ENCODE measurements at places on chromosomes 4 and X.

- DNase-seq, result no peak
Measured at GRCh38 chr4:117783716-117784115, 250.6 kb upstream of the NDST3 start.

- DNase-seq, result no peak
Measured at GRCh38 chr4:85968945-85969819, 390.7 kb downstream of the MAPK10 start.

DNA sequence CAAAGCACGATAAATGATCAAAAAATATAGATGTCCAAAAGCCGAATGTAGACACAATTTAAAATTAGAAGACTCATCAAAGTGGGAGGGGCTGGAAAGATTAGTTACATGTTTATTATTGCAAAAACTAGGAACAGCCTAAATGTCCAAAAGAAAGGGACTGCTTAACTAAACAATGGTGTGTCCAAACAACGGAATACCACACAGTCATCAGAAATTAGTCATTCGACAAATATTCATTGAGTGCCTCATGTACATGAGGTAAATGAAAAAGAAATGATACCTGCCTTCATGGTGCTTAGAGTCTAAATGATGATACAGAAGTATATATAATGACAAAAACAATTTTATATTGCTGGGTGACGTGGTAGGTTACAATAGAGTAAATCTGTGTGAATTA, 139.7 kb downstream of the MAML3 start:
- no peak for DNase-seq

DNA sequence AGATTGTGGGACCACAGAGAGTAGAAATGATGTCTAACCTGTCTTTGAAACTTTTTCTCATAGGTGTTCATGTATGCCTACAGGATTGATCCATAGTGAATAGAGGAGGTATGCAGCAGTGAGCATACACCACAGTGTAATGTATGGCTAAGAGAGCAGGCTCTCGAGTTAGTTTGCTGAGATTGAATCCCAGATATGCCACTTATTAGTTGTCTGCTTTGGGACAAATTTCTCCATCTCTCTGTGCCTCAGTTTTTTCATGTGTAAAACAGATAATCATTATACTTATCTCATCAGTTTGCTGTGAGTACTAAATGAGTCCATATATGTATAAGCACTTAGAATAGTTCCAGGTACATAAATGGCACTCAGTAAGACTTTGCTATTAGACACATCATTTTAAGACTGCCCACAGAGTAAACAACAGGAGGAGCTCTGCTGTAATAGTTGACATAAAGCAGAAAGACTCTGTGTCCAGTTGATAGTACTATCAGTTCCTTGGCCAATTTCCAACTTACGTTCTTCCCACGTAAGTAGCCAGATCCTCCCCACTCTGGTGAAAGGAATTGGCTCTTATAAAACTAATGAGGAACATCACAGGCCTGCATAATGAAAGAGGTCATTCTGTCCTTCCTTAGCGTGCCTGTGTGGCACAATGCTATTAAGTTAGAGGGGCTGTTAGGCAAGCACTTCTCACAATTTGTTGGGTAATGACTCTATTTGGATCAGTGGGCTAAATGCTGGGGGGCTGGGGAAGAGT, 20.7 kb upstream of the RNF150 start:
- DNase-seq, result no peak

DNA sequence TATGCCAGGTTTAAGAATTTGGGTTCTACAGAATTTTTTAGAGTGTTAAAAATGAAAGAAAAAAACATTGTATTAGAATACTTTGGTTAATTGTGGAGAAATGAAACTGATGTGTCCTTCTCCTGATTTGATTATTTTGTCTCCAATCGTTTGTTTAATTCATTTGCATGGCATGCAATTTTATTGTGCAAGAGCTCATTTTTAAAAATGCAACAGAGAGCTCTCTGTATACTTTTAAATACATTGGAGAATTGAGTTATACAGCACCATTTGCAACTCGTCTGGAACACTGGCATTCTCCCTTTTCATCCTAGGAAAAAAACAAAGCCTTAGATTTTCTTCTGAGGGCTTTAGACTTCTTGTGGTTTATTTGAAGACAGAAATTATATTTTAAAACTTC, 689 bp downstream of the EXOC1L start:
- no peak for DNase-seq

DNA sequence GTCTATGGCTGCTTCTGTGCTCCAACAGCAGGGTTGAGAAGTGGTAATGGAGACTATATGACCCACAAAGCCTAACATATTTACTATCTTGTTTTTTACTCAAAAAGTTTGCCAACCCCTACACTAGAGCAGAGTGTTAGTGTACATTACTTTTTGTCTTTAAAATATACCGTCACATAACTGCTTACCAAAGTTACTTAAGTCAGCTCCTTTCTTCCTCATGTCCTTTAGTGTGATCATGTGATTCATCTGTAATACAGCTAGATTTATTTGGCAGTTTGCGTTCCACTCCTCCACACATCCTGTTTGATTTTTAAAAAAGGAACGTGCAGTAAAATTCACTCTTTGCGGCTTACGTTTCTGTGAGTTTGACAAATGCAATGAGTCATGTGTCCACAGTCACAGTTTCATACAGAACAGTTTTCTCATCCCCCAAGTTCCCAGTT, 162.4 kb upstream of the GPRIN3 start:
- no peak for DNase-seq

GRCh38 chr4:76758290-76758882, 139.6 kb downstream of the SOWAHB start:
- DNase-seq, result no peak

GRCh38 chrX:76428243-76429130, 977 bp downstream of the MAGEE1 start:
- DNase-seq, result peak; percentile 36

GRCh38 chr4:26885912-26886274, 25.3 kb downstream of the STIM2 start:
- no peak for DNase-seq

GRCh38 chrX:24542756-24543155, 77.7 kb downstream of the PDK3 start:
- no peak for DNase-seq

GRCh38 chr4:150251752-150252190, 173.5 kb downstream of the DCLK2 start:
- no peak for DNase-seq

- no peak for DNase-seq
Measured at GRCh38 chr4:121360495-121360894, 20.3 kb downstream of the QRFPR start.

GRCh38 chrX:155874571-155875244, 6.4 kb upstream of the VAMP7 start:
- DNase-seq, result no peak

- no peak for DNase-seq
Measured at GRCh38 chr4:107312366-107312765, 276.3 kb upstream of the DKK2 start.

DNA sequence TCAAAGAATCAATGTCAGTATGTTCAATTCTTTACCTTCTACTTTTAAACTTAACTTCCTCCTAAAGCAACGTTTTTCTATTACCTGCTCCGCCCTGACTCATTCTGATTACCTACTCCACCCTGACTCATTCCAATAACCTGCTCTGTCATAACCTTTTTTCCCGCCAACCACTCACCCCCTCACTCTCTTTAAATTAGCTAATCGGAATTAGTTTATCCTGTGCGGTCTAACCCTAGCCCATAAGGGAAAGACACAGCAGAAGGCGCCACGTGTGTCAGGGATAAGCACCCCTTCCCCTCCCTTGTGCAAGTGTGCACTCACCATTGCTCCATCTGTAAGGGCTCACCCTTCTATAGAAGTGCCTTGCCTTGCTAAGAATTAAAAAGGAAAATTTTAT, 64.4 kb downstream of the EIF4E start:
- DNase-seq, result no peak

DNA sequence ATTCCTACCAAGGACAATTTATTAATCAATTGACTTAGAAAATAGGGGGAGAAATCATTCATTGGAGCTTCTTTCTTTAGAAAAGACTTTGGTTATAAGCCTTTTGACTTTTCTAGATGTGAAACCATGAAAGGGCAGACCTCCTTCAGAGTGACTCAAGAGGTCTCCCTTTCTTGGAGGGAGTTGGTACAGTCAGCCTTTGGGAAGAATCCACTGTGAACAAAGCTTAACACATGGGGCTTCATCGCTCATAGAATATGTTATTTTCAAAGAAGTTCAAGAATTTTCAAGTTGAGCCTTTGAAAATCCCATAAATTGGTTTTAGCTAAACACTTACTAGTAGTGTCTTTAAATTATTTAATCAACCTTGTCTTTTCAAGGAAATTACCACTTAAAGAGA, 28.0 kb downstream of the RIPPLY1 start:
- no peak for DNase-seq

- DNase-seq, result no peak
Measured at GRCh38 chrX:143319526-143319925, 197.7 kb downstream of the SPANXN3 start.

DNA sequence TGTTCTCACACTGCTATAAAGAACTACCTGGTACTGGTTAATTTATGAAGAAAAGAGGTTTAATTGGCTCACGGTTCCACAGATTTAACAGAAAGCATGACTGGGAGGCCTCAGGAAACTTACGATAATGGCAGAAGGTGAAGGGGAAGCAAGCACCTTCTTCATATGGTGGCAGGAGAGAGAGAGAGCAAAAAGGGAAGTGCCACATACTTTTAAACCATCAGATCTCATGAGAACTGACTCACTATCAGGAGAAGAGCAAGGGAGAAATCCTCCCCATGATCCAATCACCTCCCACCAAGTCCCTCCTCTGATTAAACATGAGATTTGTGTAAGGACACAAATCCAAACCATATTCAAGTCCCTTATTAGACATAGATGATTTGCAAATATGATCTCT, 12.3 kb upstream of the RAP2C start:
- no peak for DNase-seq

GRCh38 chrX:138875472-138875871, 164.0 kb upstream of the FGF13 start:
- DNase-seq, result no peak

- DNase-seq, result no peak
Measured at GRCh38 chr4:106314960-106315359, 1.0 kb downstream of the TBCK start.

- no peak for DNase-seq
Measured at GRCh38 chrX:146224442-146224841, 406.8 kb downstream of the SLITRK2 start.

- no peak for DNase-seq
Measured at GRCh38 chr4:127771535-127772275, 10.4 kb upstream of the HSPA4L start.

- DNase-seq, result no peak
Measured at GRCh38 chr4:47238667-47239066, 207.3 kb downstream of the GABRB1 start.

GRCh38 chrX:129984111-129984958, 1.9 kb downstream of the BCORL1 start:
- peak; percentile 55 for DNase-seq

- no peak for DNase-seq
Measured at GRCh38 chrX:51158231-51158630, 174.4 kb upstream of the NUDT10 start.

- DNase-seq, result no peak
Measured at GRCh38 chr4:115834441-115834840, 721.0 kb upstream of the NDST4 start.

DNA sequence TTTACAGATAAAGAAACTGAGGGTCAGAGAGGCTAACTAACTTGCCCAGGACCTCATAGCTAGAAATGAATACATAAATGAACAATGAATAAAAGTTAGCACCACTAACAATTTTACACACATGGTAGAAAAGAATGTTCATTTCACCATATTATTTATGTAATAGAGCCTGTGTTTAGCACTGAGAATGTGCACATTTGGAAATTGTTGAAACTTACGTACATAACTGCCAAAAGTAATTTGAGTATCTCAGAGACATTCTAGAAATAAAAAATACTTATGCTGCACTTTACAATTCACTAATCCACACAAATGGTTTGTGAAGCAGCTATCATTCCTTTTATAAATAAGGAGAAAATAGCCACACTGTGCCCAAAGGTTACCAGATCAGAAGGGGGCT, 9.9 kb downstream of the CASK start:
- DNase-seq, result no peak

DNA sequence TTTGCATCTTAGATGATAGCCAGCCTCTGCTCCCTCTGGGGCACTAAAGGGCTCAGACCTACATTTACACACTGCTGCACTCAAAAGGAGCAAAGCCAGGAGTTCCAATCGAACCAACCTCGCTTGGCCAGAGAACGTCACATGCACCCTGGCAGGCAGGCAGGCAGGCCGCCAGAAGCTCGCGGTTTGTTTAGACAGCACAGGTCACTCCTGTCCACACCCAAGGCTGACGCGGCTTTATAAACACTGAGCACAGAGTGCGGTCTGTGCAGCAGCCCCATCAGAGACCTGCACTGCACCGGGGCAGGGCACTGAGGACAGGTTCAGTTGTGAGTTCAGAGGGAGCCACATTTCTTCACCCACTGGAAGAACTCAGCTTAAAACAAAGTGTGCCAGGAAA, 143.9 kb downstream of the BCOR start:
- no peak for DNase-seq

- no peak for DNase-seq
Measured at GRCh38 chrX:115589419-115589818, 28.4 kb downstream of the PLS3 start.

GRCh38 chr4:145487631-145488030, 6.0 kb downstream of the SMAD1 start:
- DNase-seq, result no peak

- DNase-seq, result no peak
Measured at GRCh38 chr4:150234246-150234645, 156.0 kb downstream of the DCLK2 start.

GRCh38 chr4:7981738-7982394, 42.2 kb upstream of the AFAP1 start:
- DNase-seq, result no peak

DNA sequence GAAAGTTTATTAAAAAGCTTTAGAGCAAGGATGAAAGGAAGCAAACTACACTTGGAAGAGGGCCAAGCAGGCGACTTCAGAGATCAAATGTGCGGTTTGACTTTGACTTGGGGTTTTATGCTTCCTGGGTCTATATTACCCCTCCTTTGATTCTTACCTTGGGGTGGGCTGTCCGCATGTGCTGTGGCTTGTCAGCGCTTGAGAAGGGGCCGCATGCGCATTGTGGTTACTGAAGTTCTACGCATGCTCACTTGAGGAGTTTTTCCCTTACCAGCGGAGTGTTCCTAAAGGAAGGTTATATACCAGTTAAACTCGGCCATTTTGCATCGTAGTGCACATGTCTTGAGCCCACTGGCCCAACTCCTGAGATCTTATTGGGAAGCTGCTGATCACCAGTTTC, 9.9 kb downstream of the ZNF157 start:
- DNase-seq, result peak; percentile 38

GRCh38 chr4:73589887-73590801, 30.1 kb downstream of the RASSF6 start:
- DNase-seq, result no peak

All from T-helper 17 cell (primary cell).